ENCODE measurements at places on chromosomes 3 and 15. TPM values are rescaled to one million over a fixed set of nuclear protein-coding genes. Genes with fewer than 3 reads are reported as not detected.

Gene PLIN1
- not detected for total RNA-seq

Gene GASK1A
- total RNA-seq: not detected

Gene GOLGA6A
- not detected for total RNA-seq

Gene TRIM42
- not detected for total RNA-seq

Gene PIGZ
- 3.2 TPM for total RNA-seq

Gene PYDC2
- total RNA-seq: not detected

Gene ALPK3
- total RNA-seq: 0.22 TPM

Gene SRP14
- 144 TPM for total RNA-seq

Gene FANCD2OS
- not detected for total RNA-seq

Gene RNF7
- total RNA-seq: 50.4 TPM

Gene GOLGA8T
- total RNA-seq: not detected

Gene ANO10
- total RNA-seq: 15.6 TPM

Gene TRAK1
- 23.8 TPM for total RNA-seq

Gene HIGD2B
- 0.25 TPM for total RNA-seq

Gene HDC
- not detected for total RNA-seq

Gene HHLA2
- 18.0 TPM for total RNA-seq

Gene NPAP1
- total RNA-seq: not detected

Gene SKOR1
- total RNA-seq: 0.36 TPM

Gene TRIM71
- total RNA-seq: not detected

Gene GRAMD2A
- not detected for total RNA-seq

Gene SEMA5B
- not detected for total RNA-seq

Gene CTSH
- 123 TPM for total RNA-seq

Gene HRH1
- total RNA-seq: 0.22 TPM

Gene MCTP2
- 17.0 TPM for total RNA-seq

Gene CCR9
- not detected for total RNA-seq

Gene XCR1
- not detected for total RNA-seq

Gene GCNT3
- total RNA-seq: not detected

Gene TMPRSS7
- total RNA-seq: not detected

Gene PRTG
- not detected for total RNA-seq

Gene AGTR1
- not detected for total RNA-seq

Gene ARHGEF26
- 0.14 TPM for total RNA-seq

Gene REC114
- not detected for total RNA-seq
